ENCODE measurements at places on chromosomes 2 and 18. TPM values are rescaled to one million over a fixed set of nuclear protein-coding genes. Genes with fewer than 3 reads are reported as not detected.

SLC30A3 gene
- total RNA-seq = 0.48 TPM

CNGA3 gene
- not detected for total RNA-seq

BMP10 gene
- total RNA-seq = 0.09 TPM

TEKT4 gene
- total RNA-seq = 0.59 TPM

Measured in T-helper 2 cell treated with Interferon-gamma antibody and Interleukin-4, amounts not matched to agents 100 ng/mL and 5 ng/mL, for 36 hours (primary cell).